ENCODE measurements at places on chromosomes 5 and 9.

DNA sequence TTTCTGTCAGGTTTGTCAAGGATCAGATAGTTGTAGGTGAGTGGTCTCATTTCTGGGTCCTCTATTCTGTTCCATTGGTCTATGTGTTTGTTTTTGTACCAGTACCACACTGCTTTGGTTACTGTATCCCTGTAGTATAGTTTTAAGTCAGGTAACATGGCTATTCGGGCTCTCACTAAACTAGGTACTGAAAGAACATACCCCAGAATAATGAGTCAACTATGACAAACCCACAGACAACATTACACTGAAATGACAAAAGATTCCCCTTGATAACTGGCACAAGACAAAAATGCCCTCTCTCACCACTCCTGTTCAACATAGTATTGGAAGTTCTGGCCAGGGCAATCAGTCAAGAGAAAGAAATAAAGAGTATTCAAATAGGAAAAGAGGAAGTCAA is 535.3 kb upstream of the CYLC2 start:
- DNase-seq = no peak

DNA sequence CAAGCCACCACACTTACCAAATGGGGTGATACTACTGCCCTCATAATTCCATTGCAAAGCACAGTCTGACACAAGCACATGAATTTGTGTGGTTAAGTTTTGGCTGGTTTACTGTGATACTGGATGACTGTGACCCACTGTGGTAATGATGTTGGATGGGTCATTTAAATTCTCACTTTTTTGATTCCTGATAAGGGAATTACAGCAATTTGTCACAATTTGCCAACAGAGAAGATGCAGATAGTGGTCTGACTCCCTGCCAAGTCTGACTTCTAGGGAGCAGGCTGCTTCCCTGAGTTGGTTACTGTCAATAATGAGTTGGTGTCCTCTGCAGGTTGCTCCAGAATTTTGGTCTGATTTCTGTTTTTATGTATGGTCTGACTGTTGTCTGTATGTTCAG is 731.9 kb downstream of the MTRR start:
- no peak for DNase-seq

- no peak for DNase-seq
Observed at GRCh38 chr9:122302237-122303093, 37.8 kb downstream of the MRRF start.

GRCh38 chr5:126138281-126138931 is 284.8 kb upstream of the GRAMD2B start:
- DNase-seq = no peak

DNA sequence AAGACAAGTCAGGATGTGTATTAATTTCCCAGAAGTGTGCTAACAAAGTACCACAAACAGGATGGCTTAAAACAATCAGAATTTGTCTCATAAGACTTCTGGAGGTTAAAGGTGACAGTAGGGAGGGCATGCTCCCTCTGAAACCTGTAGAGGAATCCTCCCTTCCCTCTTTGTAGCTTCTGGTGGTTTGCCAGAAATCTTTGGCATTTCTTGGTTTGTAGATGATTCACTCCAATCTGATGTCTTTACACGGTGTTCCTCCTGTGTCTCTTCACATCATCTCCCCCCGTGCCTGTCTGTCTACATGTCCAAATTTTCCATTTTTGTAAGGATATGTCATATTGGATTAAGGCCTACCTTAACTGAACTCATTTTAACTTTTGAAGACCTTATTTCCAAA is 471.5 kb downstream of the ZNF608 start:
- no peak for DNase-seq

DNA sequence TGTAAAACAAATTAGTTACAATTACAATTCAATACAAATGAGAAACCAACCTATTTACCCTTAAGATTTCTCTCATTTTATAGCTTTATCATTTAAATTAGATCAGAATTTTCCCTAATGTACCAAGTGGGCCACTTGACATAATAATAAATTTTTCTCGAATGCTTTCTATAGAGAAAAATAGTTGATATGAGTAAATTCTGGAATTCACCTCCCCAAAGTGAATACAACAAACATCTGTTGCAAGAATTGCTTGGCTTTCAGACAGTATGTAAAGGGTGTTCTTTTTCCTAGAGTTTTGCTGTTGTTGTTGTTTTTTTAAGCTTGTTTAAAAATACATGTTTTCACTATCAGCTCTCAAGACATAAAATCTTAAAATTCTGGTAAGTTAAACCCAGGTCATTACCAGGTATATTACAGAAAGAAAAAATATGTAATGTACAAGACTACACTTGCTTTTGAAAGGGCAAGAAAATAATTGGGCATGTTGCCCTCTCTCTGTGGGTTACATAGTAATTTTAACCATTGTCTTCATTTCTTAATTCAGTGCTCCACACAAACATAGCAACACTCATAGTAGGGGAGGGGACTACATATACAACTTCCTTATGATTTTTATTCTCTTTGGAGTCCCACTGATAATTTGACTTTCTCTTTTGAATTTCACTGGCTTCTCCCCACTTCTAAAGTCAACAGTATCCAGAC is 200.6 kb downstream of the ARL15 start:
- no peak for DNase-seq

- DNase-seq = no peak
Observed at GRCh38 chr5:95850391-95850894, 27.9 kb upstream of the GLRX start.

DNA sequence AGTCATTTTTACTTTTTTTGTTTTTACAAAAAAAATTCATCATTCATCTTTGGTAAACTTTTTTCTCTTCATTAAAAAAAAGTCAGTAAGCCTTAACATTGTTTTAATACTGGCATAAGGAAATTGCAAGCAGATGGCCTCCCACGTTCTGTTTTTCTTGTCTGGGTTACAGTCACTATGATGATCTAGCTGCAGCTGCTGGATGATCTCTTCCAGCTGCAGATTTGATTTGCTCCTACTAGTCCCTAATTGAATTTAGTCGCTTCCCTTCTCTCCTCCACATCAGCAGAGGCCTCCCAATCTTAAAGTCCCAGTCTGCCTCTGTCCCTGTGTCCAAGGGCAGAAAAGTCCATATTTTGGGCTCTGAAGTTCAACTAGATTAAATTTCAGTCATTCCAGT is 106.8 kb upstream of the PTGER4 start:
- DNase-seq = no peak

GRCh38 chr5:68354315-68354714 is 138.8 kb downstream of the PIK3R1 start:
- no peak for DNase-seq

DNA sequence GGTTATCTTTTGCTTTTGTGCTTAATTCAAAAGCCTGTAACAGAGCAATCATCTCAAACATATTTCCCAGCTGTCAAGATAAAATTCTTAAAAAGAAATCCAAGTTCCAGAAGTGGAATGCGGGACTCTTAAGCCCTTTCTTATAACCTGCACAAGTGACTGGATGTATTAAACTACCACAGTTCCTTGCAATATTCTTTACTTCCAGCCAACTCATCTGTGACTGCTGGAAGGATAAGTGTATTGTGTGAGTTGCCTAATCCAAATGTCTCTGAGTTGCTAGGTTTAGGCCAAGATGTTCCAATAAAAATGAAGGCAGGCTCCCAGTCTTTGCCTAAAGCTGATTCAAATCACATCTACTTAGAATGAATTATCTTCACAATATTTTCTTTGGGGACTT is 159.2 kb upstream of the SLC24A2 start:
- DNase-seq = no peak

DNA sequence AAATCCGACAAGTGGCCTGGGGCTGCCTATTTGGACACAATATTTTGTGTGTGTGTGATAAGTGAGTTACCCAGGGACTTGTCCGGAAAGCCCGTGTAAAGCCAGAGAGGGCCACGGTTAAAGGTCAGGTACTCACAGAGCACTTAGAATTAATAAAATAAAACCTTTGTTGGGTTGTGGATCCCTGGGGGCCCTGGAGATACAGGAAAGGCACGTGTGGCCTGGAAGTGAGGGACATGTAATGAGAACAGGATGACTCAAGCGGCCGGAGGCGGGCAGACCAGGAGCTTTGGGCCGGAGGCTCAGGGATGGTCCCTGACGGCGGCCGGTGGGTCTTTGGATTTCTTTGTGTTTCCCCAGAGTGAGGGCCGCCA is 1.0 kb downstream of the DMRT2 start:
- DNase-seq = no peak

DNA sequence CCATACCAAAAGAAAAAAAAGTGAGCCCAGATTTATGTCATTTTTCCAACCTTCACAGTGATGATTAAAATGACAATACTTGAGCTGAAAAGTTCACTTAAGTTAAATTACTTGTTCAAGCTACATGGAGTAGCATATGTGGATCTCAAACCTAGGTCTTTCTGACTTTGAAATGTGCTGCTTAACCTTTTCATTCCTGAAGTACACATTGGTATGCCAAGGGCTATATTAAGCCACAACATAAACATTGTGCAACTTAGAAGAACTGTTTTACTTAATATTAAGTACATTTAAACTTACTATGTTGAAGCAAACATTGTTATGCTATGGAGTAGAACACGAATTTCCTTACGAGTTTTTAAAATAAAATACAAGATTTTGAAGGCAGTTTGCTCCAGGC is 105.0 kb downstream of the GIN1 start:
- DNase-seq = no peak

DNA sequence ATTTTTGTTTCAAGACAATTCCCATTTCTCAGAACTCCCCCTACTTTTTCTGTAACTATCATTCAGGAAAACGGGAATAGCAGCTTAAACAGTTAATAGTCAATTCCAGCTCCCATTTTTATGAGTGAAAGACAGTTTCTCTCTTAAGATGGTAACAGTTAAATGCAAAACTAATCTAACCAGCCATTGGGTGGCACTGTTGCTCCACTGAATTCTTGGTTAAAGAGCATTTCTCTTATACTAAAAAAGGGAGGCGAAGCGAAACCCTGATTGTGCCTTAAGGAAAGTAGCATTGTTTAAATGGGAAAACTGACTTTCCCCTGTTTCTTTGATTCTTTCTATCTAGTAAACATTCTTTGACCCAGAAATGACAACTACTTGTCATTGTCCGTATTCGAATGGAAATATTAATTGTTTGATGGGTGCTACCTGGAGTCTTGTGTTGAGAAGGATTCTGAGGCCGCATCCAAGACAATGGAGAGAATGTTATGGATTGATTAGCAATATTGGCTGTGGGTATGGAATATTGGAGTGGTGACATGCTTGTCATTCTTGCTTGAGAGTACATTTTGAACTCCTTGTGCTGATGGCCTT is 507.8 kb downstream of the MAT2B start:
- peak; percentile 88 for DNase-seq

DNA sequence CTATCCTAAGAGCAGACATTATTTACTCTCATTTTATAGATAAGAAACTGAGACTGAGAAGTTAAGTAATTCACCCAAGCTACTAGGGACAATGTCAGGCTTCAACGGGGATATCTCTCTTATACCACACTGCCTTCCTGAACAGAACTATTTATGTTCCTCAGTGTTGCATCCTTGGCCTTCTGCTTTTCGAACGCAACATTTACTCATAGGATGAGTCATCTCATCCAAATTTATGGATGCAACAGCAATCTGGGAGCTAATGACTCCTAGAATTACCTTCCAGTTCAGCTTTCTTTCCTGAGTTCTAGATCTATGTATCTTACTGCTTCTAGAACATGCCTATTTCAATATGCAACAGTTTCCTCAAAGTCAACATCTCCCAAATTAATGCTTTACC is 103.6 kb upstream of the PAM start:
- DNase-seq = no peak

DNA sequence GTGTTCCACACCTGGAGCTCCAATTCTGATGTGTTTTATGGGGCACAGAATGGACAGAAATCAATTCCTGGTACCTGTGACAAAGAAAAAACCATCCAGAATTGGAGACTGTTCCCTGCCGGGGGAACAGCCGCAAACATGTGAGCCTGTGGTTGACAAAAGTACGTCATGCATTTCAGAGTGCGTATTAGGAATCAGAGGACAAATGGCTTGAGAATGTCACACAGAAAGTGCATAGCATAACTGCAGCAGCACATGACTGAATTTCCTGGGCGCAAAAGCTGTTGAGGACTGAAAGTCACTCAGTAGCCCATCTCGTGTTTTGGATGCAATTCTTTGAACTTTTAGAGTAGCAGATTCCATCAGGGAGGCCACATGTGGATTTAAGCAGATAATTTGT is 85.1 kb downstream of the TRIO start:
- DNase-seq = no peak

GRCh38 chr5:176864755-176865154 is 34.4 kb downstream of the HK3 start:
- DNase-seq = no peak

DNA sequence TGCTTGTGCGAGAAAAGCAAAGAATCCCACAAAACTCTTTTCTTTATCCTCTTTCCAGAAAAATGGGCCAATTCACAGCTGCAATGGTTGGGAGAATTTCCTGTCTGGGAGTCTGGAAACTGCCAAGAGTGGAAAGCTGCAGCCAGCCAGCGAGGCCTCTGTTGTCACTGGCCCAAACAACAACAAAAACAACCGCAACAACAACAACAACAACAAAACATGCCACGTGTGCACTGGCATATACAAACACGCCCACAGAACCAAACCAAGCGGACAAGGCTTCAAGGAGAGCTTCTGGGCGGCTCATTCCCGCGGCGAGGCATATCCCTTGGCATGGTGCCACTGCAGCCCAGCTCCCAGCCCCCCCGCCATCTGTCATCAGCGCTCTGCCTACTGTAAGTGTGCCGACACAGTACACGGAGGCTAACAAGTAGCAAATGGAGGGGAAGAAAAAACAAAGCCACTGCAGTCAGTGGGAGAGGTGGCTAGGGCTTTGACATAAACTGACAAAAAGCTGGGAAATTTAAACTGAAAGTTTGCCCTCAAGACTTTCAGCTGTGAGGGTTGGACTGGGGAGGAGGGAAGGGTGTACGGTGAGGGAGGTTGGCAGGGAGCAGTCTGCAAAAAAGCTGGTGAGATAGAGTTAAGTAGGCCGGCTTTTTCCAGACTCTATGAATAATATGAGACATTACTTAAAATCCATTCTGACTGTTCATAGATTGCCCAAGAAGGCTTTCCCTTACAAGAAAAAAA is 165.0 kb upstream of the ZNF462 start:
- peak; percentile 12 for DNase-seq

DNA sequence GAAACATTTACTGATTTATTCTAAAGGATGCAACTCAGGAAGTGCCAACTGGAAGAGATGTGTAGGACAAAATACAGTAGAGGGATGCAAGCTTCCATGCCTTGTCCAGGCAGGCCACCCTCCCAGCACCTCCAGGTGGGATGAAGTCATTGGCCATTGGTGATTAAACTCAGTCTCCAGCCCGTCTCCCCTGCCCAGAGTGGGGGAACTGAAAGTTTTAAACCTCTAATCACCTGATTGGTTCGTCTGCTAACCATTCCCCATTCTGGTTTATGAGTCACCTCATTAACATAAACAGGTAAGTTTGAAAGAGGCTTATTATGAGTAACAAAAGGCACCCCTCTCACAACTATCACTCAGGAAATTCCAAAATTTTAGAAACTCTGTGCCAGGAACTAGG is 8.1 kb downstream of the TNFAIP8 start:
- no peak for DNase-seq

GRCh38 chr9:124818431-124819281 is 34.6 kb upstream of the WDR38 start:
- DNase-seq = no peak
